Putamen (tissue), 1 donor: ENCODE measurements at places on chromosomes 6 and 20.

GRCh38 chr6:75275067-75275466, 9.5 kb downstream of the TMEM30A start:
- DNase-seq, result no peak

DNA sequence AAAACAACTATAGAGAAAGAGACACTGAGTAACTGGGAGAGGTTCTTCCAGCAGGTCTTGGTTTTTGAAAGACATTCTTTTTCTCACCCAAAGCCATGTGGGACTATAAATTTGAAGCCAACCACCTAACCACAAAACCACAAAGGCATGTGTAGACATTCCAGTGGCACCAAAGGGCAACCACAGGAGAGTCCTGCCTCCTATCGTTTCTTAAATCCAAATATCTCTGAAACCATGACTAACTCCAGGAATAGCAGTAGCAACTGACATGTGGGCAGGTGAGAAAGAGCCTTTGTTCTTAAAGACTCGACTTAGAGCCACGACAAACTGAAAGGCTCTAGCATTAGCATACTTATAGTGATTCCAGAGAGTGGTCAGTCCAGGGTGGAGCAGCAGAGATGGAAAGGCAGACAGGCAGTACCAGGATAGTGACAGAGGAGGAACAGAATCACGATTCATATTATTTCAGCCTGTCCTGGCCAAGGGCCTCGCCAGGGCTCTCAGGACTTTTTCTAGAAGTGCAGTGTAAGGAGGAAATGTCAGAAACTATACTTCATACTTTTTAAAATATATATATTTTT, 9.4 kb upstream of the COL9A1 start:
- DNase-seq, result no peak

- no peak for DNase-seq
Measured at GRCh38 chr20:2398449-2398848, 17.7 kb downstream of the TGM6 start.

DNA sequence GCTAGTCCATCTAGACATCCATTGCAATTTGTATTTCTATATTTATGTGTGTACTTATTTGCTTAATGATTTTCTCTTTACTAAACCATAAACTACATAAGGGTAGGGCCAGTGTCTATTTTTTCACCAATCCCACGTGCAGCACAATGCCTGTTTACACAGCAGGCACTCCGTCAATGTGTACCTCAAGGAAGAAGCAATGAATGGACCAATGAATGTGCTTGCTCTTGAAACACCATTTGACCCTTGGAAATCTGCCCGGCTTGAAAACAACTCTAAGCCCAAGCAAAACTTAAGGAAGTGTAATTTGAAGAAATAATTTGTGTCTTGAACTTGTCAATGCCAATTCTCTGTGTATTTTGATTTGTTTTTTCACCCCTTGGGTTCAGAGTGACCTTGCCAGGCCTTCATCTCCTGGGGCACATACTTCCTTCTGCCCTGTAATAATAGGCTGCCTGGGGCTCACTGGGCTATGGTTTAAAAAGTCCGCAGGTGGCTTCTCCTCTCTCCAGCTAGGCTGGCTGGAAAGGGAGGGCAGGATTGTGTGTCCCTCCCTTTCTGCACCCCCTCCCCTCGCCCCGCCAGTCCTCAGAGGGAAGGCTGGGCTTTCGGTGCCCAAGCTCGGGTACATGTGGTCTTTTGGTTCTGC, 140.8 kb upstream of the ARMC2 start:
- no peak for DNase-seq

DNA sequence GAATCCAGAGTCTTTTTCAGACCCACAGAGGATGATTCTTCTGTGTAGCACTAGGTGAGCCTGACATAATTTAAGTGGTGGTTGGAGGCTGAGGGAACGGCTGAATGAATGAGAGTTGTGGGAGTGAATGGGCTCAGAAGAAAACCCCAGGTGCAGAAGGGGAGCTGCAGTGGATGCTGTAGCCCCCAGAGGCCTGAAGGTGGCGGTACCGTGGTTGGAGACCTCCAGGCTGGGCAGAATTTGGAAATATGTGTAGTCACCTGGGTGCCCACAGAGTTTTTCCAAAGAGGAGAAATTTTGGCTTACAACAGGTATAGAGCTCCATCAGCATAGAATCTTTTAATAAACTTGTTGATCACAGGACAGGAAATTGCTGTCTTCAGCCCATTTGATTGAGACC, 6.5 kb upstream of the RAET1G start:
- DNase-seq, result no peak

GRCh38 chr6:130851026-130851425, 23.8 kb downstream of the SMLR1 start:
- no peak for DNase-seq

GRCh38 chr20:32909896-32910571, 51.3 kb downstream of the EFCAB8 start:
- DNase-seq, result no peak

DNA sequence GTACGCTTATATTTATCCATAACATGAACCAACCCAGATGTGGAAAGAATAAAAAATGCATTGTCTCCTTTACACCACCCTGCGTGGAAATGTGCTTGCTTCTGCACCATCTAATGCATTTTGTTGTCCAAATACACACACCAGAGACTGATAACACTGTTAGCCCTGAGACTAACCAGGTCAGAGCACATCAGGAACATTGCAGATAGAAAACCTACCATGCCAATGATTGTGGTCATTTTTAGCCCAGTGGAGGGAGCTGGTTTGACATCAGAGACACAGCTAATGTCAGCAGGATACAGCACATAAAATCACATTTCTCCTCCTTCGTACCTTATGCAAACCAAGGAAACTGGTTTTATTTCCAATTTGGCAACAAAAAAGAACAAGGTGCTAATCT, 528.7 kb downstream of the DOK5 start:
- no peak for DNase-seq

GRCh38 chr6:148747471-148748165, 788 bp downstream of the UST start:
- DNase-seq, result no peak

GRCh38 chr20:3629893-3630292, 33.3 kb downstream of the GFRA4 start:
- DNase-seq, result no peak

DNA sequence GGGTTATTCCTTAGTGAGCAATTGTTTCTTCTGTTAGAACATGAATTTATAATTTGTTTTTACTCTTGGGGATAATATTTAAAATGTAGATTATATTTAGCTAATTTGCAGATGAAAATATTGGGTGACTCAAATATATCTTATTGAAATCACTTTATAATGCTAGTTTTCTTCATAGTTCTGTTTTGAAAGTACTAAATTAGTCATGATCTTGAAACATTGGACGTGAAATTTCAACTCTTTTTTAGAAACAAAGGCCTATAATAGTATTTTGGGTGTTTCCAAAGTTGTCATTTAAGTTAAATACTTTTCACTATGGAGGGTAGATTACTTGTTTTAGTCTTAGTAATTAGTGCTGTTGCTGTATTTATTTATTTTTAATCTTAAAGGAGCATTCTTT, 250.9 kb downstream of the UTRN start:
- no peak for DNase-seq

- DNase-seq, result no peak
Measured at GRCh38 chr6:17066610-17067009, 35.2 kb upstream of the STMND1 start.

GRCh38 chr6:170208182-170208601, 82.7 kb downstream of the DLL1 start:
- DNase-seq, result no peak

DNA sequence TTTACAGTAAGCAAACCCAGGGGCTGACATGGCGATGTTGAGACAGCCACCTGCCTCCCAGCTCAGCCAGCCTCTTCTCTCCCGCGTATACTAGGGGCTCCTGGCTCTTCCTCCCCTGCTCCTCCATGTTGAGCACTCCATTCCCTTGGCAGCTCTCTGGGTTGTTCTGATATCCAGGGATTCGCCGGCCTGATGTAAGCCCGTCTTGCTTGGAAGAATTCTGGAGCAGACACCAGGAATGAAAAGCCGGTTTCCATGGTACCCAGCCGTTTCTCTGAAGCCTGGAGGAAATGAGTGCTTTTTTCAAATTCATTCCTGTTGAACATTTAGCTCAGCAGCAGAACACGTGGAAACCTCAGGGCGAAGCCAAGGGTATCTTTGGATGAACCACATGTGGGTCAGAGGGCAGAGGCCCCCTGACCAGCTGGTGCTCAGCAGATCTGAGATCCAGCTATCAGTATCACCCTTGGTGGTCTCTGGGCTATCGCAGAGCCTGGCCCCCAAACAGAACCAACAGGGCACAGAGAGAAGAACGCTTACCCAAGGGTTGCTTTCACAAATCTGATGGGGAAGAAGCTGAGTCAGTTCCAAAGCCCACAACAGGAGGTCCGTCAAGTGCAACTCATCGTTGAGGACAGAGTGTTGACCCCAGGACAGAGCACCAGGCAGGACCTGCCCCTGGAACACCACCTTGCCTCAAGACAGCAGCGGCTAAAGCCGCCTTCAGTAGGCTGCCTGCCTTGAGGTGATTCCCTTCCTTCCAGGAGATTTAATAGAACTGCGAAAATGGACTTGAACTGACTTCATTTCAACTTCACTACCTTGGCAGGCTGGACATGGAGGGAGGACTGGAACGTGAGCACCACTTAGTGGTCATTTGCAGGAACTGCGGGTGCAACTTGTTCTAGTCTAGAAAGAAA, 96.1 kb upstream of the RIN2 start:
- DNase-seq, result peak; percentile 55

DNA sequence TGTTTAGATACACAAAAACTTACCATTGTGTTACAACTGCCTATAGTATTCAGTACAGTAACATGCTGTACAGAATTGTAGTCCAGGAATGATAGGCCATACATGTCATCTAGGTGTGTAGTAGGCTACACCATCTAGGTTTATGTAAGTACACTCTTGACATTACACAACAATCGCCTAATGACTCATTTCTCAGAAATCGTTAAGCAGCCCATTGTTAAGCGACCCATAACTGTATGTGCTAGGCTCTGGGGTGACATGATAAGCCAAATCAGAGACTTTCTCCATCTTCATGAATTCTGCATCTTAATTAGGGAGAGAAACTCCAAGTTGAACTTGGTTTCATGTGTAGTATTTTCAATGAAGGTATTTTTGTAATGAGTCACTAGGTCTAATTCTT, 17.2 kb downstream of the STK35 start:
- no peak for DNase-seq

- peak; percentile 68 for DNase-seq
Measured at GRCh38 chr6:39430871-39431523, 108.5 kb upstream of the KCNK16 start.

GRCh38 chr6:43707767-43708166, 20.2 kb upstream of the MRPS18A start:
- no peak for DNase-seq

- no peak for DNase-seq
Measured at GRCh38 chr6:2940010-2940850, 31.1 kb downstream of the SERPINB6 start.

DNA sequence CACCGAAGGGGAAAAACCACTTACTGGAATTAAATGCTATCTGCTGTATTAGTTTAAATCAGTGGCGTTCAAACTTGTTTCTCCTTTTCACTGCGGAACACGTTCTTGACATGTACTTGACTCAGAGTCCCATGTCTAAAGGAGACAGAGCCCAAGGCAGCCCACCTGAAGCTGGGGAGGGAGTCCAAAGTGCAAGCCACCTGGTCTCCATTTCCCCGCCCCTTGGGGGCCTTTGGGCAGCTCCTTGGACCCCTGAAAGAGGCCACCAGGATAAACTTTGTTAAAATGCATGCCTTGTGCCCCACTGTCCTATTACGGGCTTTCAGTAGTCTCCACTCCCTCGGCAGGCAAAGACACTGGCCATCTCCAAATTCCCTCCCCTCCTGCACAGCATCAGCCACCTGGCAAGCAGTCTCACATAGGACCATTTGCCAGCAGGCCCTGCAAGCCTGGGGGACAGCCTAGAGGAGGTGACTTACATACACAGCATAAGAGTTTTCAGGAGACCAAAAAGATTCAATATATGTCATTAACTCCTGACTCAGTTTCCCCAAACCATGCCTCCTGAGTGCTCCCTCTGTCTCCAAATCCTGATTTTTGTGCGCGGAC, 6.7 kb downstream of the PCK1 start:
- DNase-seq, result no peak

GRCh38 chr6:38054527-38055202, 235.1 kb downstream of the ZFAND3 start:
- no peak for DNase-seq

DNA sequence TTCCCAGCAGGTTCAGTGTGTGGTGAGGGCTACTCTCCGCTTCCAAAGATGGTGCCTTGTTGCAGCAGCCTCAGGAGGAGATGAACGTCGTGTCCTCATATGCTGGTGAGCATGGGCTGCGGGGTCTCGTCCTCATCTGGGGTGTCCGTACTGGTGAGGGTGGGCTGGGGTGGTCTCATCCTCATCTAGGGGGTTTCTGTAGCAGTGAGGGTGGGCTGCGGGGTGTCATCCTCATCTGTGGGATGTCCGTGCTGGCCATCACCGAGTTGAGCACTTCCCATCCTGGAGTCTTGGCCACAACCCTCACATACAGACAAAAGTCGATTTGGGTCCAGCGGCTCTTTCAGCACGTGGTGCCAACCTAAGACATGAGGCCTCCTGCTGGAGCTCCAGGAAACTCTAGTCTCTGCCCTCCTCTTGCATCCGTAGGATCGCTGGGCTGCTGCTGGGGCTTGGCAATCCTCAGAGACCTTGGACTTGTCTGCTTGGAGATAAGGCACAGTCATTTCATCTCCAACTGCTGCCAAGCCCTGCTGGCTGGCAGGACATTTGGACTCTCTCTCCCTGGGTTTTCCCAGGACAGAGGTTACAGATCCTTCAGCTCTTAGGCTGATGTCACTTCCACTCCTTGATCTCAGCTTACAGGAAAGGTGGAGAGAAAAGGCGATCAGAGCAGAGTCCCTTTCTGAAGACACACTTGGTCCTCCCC, 160.4 kb downstream of the PACRG start:
- no peak for DNase-seq

- no peak for DNase-seq
Measured at GRCh38 chr6:3297006-3297405, 38.3 kb downstream of the PSMG4 start.

DNA sequence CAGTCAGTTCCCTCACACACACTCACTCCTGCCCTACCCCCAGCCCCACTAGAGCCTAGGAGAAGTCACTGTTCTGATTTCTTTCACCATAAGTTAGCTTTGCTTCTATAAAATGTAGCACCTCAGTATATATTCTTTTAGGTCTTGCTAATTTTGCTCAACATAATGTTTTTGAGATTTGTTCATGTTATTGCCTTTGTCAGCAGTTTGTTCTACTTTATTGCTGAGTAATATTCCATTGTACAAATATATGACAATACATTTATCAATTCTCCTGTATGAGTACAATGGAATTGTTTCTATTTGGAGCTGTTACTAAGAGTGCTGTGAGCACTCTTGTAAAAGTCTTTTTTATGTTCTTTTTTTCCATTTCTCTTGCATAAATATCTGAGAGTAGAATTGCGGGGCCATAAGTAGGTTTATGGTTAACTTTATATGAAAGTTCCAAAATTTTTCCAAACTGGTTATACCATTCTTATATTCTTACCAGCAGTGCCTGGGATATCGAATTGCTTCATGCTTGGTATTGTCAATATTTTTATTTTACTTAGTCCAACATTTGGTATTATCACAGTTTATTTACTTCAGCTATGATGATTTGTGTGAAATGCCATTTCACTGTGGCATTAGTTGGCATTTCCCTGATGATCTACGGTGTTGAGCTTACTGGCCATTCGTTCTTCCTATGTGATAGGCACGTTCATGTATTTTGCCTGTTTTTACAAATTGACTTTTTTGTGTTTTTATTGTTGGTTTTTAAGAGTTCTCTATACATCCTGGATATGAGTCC, 25.3 kb downstream of the EDN1 start:
- no peak for DNase-seq

- no peak for DNase-seq
Measured at GRCh38 chr6:121849477-121849876, 414.0 kb downstream of the GJA1 start.

GRCh38 chr20:59010995-59011873, 4.2 kb upstream of the CTSZ start:
- no peak for DNase-seq
